Activated CD4-positive, alpha-beta T cell treated with anti-CD3 and anti-CD28 coated beads for 48 hours (primary cell): ENCODE measurements at places on chromosomes 16 and 17.

GRCh38 chr16:20107083-20107482 lies 33.4 kb upstream of the GPR139 start:
- no peak for DNase-seq

DNA sequence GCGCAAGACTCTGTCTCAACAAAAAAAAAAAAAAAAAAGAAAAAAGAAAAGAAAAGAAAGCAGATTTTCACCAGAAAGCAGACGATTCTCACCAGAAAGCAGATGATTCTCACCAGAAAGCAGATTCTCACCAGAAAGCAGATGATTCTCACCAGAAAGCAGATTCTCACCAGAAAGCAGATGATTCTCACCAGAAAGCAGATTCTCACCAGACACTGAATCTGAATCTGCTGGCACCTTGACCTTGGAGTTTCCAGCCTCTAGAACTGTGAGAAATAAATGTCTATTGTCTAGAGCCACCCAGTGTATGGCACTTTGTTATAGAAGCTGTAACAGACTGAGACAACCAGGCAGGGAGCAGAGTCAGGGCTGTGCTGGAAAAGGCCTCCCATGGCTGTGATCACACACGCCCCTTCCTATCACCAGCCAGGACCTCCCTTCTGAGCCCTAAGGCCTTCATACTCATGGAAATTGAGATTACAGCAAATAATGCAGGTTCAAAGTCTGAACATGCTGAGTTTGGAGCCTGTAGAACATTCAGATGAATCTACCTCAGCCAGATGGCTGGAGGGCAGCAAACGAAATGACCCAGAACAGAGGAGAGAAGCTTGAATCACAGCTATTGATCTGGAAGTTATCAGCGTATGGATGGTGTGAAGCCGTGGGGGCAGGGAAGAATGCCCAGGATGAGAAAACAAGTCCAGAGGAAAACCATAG lies 309.3 kb downstream of the SLC39A11 start:
- no peak for DNase-seq

GRCh38 chr16:87507351-87508069 lies 14.7 kb upstream of the ZCCHC14 start:
- DNase-seq: no peak

DNA sequence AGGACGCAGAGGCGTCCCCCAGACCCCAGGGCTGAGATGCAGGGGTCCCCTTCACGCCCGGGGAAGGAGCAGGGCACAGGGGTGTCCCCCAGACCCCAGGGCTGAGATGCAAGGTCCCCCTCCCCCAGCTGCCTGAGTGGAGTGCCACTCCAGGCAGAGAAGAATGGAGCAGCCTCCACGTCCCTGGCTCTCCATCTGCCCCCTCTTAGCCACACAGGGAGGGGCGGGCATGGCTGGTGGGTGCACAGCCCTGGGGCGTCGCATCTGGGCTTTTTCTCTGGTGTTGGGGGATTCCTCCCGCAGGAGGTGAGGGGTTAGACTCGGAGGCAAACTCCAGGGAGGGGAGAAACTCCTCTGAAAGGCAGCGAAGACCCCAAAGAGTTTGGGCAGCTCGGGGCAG lies 17.5 kb downstream of the CIBAR2 start:
- DNase-seq: no peak

GRCh38 chr17:20202141-20202621 lies 193.0 kb downstream of the SPECC1 start:
- DNase-seq: no peak

DNA sequence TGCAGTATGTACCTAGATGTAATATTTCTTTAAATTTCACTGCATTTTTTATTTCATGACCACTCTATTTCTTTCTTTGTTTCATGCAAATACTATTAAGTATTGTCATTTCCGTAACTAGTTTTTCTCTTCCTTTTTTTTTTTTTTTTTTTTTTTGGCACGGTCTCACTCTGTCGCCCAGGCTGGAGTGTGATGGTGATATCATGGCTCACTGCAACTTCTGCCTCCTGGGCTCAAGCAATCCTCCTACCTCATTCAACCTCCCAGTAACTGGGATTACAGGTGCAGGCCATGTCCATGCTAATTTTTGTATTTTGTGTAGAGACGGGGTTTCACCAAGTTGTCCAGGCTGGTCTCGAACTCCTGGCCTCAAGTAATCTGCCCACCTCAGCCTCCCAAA lies 70.7 kb downstream of the TMEM114 start:
- DNase-seq: no peak

DNA sequence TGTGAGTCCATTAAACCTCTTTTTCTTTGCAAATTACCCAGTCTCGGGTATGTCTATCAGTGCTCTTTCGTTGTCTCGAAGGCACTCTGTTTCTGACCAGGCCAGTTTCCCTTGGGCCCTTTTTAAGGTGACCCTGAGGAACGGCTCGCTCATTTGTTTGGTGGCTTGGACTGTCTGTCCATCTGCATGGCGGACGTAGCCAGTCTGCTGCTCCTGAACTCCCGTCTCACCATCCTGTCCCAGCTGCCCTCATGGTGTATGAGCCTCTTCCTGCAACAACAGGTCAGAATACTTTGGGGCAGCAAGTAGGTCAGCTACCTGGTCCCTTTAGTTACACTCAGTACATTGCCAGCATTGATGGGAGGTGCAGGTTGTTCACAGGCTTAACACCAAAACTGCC lies 19.0 kb downstream of the DRC7 start:
- no peak for DNase-seq

DNA sequence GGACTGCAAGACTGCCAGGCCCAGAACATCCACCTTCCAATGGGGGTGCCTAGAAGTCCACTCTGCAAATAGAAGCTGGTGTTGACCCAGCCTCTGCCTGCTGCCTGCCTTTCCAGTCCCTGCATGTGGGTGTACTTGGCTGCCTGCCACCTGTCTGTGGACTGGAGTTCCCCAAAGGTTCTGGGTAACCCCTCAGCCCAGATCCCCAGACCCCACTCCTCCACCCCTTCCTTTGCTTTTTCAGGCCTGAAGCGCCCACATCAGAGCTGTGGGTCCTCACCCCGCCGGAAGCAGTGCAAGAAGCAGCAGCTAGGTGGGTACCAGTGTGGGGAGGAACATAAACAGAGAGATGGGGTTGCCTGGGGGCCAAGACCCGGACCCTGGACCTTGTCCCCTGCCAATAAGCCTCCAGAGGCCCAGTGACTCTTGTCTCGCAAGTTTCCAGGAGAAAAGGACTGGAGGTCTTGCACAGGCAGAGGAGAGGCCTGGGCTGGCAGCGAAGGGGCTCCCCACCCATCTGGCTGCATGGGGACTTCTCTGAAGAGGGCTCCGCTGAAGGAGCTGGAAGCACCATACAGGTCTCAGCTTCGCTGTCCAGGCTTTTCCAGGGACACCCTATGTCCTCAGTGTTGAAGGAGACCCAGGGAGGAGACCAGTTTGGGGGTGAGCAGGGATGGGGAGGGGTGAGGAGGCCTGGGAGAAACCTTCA lies 34.3 kb downstream of the NLRC5 start:
- DNase-seq: peak; percentile 70

DNA sequence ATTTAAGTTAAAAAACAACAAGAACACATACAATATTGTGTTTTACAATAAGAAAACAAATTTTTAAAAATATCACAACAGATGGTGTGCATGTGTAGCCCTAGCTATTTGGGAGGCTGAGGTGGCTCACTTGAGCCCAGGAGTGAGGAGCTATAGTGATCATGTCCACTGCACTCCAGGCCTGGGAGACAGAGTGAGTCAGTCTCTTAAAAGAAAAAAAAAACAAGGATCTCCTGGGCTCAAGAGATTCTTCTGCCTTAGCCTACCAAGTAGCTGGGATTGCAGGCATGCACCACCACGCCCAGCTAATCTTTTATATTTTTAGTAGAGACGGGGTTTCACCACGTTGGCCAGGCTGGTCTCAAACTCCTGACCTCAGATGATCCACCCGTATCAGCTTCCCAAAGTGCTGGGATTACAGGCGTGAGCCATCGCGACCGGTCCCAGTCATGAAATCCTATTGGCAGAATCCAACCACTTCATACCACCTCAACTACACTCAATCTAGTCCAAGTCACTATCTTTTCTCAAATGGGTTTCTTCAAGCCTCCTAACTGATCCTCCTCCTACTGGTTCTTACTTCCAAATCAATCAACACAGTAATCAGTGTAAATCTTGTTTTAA lies 55.0 kb downstream of the STH start:
- no peak for DNase-seq

DNA sequence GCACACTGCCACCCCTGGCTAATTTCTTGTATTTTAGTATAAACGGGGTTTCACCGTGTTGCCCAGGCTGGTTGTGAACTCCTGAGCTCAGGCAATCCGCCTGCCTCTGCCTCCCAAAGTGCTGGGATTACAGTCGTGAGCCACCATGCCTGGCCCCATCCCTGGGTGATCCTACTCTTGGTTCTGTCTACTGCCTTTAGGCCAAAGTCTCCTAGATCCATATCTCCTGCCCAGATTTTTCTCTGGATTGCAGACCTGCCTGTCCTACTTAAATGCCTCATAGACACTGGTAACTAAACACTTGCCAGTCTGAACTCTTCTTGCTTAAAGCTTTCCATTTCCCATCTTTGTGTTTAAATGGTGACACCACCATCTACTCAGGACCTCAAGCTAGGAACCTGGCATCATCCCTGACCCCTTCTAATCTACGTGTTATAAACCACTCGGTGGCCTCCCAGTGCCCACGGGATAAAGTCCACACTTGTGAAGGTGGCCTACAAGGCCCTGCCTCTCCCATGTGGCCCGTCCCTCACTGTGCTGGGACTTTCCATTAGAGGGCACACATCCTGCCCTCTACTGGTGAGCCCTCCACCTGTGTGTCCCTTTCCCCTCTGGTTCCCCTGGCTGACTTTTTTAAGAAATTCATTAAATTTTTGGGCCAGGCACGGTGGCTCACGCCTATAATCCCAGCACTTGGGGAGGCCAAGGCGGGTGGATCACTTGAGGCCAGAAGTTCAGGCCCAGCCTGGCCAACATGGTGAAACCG lies 51.1 kb downstream of the USP43 start:
- no peak for DNase-seq

DNA sequence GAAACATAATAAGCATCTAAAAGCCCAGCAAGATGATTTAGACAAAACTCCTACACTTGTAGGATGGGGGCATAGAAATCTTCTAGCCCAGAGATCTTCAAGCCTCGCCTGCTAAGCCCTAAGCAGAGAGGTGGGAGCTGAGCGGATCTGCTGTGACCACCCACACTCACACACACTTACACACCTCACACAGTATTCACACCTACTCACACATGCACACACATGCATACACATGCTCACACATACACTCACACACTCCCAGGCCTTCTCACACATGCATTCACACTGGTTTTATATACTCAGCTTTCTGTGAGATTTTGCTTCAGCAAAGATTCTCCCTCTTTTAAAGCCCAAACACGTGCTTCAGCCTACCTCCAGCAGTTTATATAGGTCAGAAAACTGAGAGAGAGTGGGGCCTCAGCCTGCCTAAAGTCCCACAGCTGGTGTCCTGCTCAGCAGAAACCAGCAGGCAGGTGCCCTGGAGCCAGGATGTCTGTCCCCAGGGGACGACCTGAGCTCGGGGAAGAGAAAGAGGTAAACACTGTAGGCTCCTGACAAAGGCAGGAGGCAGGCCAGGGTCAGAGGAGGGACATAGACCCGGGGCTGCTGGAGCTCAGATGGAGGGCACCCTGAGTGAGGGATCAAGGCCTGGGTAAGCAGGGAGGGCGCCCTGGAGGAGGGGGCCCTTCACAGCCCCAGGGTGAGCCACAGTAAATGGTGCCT lies 12.0 kb upstream of the KRT19 start:
- DNase-seq: no peak

GRCh38 chr17:48202959-48203358 lies 95.4 kb downstream of the SNX11 start:
- DNase-seq: no peak

- DNase-seq: no peak
These were observed 10.2 kb downstream of the ARSG start for GRCh38 chr17:68301438-68301959.

GRCh38 chr16:68737730-68738629 lies 888 bp downstream of the CDH1 start:
- no peak for DNase-seq

DNA sequence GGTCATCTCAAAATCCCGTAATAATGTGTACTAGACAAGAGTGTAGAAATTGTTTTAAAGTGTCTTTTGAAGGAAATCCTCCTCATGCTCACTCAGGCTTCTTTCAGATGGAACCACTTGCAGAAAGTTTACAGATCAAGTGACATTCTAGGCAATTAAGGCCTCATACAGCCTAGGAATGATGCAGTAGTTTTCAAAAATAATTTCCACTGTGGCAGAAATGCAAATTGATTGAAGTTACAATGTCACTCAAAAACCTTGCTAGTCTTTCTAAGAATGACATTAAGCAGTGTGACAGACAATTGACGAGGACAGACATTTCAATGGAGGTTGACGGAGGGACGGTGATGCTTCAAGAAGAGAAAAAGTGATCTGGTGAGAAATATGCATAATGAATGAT lies 53.5 kb upstream of the CDH8 start:
- no peak for DNase-seq

- no peak for DNase-seq
These were observed 392 bp downstream of the ZNF213 start for GRCh38 chr16:3135126-3135715.

DNA sequence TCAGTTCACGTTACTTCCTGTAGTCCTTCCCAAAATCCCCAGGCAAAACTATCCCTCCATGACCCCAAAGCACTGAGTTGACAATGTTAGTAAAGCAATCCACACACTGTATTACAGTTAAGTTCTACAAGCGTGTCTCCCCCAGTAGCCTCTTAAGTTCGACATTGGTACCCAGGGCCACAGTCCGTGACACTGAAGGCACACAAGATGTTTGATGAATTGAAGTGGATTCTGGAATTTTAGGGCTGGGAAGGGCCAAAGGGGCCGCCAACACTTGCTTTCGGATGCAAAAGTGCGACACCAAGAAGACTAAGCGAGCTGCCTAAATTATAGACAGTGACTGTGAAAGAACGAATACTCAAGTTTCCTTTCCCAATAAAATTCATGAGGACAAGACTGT lies 1.5 kb downstream of the VPS35 start:
- no peak for DNase-seq

- DNase-seq: peak; percentile 47
These were observed 5.3 kb downstream of the ANKRD11 start for GRCh38 chr16:89484923-89485679.

DNA sequence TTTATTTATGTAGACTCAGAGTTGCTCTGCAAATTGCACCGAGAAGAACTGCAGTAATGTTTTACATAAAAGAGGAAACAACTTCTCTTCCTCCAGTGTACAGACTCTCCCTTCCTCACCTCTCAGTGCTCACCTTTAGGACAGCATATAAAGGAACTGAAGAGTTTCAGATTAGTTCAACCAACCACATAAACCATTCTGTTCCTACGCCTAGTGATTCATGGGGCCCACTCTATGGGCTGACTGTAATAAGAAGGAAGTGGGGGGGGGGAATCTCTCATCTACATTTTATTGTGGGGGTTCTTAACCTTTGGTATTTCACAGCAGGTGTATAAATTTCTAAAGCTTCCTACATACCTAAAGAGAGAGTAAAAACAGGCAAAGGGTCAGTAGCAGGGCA lies 18.3 kb downstream of the ZSWIM7 start:
- peak; percentile 46 for DNase-seq

GRCh38 chr17:7502987-7503386 lies 18.8 kb downstream of the POLR2A start:
- DNase-seq: no peak

- DNase-seq: no peak
These were observed 462.7 kb downstream of the WWOX start for GRCh38 chr16:78562111-78562510.

GRCh38 chr17:55986817-55987216 lies 166.5 kb upstream of the ANKFN1 start:
- DNase-seq: no peak
